ENCODE measurements at places on chromosomes 1 and 21.

- DNase-seq, result no peak
Measured at GRCh38 chr1:241799416-241799815, 48.6 kb upstream of the EXO1 start.

- DNase-seq, result no peak
Measured at GRCh38 chr1:156591181-156591431, 470 bp upstream of the NAXE start.

GRCh38 chr1:218384581-218384993 lies 39.5 kb downstream of the TGFB2 start:
- no peak for DNase-seq

DNA sequence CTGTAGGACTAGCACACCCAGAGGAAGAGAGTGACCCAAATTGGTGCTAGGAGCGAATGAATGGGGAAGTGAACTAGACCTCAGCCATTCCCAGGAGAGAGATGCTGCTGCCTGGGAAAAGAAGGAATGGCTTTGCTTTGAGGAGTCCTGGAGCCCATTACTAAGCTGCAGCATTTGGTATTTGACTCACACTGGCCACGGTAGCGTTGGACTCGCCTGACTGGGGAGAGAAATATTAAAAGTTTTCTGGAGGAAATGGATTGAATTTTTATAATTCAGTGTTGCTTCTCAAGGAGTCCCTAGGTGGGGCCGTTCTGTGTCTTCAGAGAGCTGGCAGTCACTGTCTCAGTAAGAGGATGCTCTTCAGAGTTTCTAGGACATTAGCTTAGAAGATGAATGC lies 40.2 kb downstream of the PIK3CD start:
- no peak for DNase-seq

GRCh38 chr21:27721675-27722074 lies 754.8 kb upstream of the ADAMTS5 start:
- DNase-seq, result no peak

DNA sequence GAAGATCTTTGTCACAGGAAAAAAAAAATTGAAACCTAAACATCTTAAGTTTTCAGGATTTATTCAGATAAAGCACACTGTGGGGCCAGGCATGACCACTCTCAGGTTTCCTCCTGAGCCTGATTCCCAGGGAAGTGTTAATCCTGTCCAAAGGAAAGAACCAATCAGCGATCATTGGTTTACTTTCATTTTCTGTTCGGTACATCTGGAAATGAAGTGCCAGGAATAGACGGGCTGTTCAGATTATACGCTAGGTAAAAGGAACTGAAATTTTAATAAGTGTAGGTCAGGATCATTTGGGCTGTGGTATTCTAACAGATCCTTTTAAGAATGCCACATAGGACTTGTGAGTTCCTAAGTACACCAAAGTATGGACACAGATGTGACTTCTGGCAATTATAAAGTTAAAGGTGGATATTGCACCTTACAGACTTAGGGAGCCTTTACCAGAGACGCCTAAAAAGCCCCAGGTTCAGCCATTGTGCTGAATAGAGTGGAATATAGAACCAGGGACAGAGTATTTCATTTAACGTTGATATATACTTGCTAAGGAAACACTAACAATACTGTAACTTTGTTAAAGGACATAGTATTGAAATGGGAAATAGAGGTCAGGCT lies 9.3 kb upstream of the CACYBP start:
- DNase-seq, result no peak

- no peak for DNase-seq
Measured at GRCh38 chr21:31185663-31186062, 147.4 kb upstream of the KRTAP19-8 start.

DNA sequence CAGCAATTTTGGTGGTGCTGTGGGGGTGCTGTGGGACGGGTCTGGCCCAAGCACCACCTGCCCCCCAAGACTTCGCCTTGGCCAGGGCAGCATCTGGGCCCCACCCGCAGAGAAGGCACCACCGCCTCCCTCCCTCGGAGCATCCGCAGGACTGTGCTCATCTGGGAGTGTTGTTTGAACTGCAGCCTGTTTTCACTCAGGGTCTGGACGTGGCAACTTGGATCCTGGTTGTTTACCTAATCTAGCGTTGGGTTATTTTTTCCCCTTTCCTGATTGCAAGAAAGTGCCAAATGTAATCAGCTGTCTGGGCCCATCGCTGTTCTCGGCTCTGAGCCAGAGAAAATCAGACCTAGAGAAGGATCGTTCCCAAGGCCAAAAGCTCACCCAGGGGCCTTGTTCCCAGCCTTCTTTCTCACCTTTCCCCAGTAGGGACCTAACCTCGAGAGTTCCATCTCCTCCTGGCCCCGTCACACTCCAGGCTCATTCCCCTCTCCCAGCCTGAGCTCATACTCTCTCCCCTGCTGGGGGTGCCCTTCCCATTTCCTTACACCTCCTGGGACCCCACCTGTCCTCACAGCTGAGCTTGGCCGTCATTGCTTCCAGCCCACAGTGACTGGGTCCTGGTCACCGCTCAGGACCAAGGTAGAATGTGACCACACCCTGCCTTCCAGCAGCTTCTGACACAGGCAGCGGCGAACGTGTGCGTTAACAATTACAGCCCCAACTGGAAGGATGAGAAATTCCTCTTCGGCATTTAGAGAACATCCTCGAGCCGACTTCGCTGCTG lies 72.0 kb upstream of the FAM20B start:
- DNase-seq, result no peak

DNA sequence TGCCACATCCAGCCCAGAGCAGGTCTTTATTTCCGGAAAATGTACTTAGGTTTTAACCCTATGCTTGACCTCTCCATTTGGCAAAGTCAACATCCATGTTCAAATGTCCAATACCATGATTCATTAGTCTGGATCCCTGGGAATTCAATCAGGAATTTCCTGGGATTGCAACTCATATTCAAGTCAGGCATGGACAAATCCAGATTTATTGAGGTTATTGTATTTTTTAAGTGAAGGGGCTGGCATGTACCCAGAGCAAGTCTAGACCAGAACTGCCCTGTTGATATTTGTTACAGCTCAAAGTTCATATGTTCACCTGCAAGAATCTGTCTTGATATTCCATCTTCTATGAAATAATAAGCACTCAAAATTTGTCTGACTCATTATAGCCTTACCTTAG lies 521.1 kb downstream of the ADGRL2 start:
- no peak for DNase-seq
